ENCODE measurements at places on chromosomes 12 and 14. TPM values are rescaled to one million over a fixed set of nuclear protein-coding genes. Genes with fewer than 3 reads are reported as not detected.

Gene TMTC1
- polyA plus RNA-seq: 37.2 TPM

Gene CD69
- 7.2 TPM for polyA plus RNA-seq

Gene RFLNA
- polyA plus RNA-seq: 5.5 TPM

Gene ACSS3
- polyA plus RNA-seq: 10.1 TPM

All from muscle of back (tissue), 13 donors.